ENCODE measurements at places on chromosomes 3 and 15.

DNA sequence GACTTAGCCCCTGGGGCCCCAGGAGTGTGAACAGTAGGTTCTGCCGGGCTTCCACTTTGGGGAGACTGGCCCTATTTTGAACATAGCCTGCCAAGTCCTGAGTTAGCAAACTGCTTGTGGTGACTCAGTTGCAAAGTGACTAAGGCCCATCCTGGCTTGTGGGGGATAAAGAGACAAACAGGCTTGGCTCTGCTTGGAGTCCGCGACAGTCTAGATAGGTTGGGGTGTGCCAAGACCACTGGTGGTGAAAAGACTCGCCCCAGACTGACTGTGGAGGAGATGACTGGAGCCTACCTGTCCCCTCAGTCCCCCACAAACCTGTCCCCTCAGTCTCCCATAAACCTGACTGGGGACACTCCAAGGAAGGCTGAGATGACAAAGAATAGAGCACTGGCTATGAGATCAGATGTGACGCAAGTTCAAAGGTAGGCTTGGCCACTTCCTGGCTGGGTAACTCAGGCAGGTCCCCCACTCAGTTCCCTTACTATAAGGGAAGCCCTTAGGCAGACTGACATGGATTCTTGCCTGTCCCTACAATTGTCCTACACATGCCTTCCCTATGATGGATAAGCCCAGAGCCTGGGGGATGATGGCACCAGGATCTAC lies 4.3 kb downstream of the DNASE1L3 start:
- DNase-seq, result no peak

GRCh38 chr3:56940976-56941375 lies 119.5 kb upstream of the SPATA12 start:
- no peak for DNase-seq

GRCh38 chr15:39752991-39753390 lies 29.6 kb downstream of the FSIP1 start:
- DNase-seq, result no peak

DNA sequence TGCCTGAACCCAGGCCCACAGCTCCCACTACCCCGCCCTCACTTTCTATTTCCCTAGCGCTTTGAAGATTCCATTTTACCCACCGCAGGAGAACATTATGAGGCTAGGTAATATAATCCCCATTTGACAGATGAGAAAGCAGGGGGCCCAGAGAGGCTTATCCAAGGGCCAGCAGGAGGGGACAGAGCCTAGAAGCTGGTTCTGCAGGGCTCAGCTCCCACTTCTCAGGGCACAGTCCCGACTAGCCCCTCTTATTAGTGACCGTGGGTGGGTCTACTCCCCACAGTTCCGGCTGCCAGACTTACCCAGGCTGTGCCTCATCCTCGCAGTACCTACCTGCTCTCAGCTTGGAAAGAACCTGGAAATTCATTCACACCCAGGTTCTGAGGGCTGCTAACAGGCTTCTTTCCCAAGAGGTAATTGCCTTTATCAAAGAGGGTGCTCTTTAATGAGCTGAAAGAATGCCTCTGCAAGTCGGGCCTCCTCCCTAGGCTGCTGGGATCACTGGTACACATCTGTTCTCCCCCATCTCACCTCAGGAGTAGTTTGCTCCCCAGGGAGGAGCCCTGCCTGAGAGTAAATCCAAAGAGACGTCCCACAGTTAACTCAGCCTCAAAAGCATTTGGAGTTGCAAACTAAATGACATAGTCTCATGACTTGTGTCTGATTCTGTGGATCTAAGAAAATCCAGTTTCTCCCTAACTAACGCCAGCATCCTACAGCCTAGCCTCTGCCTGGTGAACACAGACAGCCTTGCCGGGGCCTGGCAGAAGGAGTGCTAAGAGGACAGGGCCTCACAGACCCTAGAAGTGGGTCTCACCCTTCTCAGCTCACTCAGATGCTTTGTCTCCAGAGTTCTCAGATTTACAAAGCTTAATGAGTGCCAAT lies 125.0 kb downstream of the CHSY1 start:
- no peak for DNase-seq

DNA sequence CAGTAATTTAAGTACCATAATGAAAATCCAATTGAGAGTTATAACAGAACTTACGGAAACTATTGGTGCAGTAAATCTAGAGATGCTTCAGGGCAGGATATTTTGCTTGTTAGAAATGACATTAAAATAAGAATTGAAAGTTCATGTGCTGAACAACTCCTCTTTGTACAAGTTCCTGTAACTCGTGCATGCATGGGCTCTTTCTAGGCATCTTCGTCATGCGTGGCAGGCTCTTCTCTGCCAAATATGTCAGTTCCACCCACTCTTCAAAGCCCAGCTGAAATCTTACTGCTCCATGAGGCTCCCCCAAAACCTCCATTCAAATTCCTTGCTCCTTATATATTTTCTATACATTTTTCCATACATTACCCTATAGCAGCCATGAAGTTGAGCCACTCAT lies 48.7 kb downstream of the FBN1 start:
- DNase-seq, result no peak

- DNase-seq, result no peak
Measured at GRCh38 chr3:183870563-183870962, 14.1 kb downstream of the PARL start.

DNA sequence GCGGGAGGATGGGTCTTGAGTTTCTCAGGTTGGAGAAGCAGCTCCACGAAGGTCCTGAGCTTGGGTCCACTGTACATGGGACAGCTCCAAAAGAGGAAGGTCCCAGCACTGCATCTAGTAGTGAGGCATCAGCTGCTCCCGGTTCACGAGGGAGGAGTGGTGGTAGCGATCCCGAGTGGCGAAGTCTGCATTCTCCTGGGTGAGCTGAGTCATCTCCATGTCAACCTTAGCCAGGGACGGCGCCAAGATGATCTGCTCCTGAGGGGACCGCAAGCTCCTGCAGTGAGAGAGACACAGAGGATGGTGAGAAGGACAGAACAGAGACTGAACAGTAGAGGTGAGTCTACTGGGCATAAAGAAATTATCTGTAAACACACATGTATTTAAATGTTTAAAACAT lies 28.0 kb upstream of the HEG1 start:
- DNase-seq, result no peak

DNA sequence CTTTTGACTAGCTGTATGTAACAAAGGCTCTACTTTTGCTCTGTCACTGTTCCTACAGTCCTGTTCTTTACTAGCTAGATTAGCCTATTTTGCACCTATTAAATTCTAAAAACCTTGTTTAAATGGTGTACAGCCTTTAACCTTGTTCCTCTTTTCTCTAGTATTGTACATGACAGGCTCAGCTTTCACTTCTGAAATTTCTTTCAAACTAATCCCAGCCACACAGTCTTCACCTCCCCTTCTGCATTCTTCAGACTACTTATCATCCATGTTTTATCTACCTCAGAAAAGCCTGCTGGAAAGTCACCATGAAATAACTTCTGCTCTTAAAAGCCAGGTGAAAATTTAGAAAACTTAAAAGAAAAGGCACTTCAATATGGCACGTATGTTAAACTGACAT lies 122.4 kb downstream of the NECTIN3 start:
- DNase-seq, result no peak

DNA sequence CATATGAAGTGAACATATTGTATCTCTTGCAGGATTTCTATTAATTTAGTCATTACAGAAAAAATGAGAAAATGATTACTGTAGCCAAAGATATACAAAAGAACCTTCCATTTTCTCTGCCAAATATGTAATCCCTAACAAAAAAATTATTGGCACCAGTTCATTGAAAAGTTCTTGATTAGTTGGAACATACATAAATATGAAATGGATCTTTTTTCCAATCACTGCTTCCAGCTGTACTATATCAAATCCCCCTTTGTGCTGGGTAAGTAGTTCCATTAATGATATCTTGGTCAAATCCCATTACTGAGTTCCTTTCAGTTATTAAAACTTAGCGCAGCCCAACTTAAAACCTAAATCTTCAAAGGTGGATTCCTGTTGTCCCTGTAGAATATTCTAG lies 263.8 kb downstream of the SLC9A9 start:
- no peak for DNase-seq

- no peak for DNase-seq
Measured at GRCh38 chr3:186264608-186265400, 97.2 kb downstream of the DGKG start.

- no peak for DNase-seq
Measured at GRCh38 chr3:12952343-12953200, 111.2 kb upstream of the RPL32 start.

DNA sequence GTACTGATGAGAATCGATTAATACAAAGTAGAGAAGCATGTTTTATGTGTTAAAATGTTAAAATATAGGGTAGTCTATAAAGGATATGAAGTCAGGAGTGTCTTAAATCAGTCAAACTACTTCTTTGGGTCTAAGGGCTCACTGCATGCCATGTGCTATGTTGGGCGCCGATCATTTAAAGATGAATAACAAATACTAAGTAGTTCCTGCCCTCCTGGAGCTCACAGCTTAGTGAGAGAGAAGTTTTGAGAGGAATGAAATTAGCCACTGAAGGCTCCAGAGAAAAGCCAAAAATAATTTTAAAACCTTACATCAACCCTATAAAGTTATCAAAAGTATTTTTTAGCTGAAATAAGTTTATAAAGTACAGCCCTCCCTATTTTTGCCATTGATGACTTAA lies 44.5 kb downstream of the BLM start:
- DNase-seq, result no peak

DNA sequence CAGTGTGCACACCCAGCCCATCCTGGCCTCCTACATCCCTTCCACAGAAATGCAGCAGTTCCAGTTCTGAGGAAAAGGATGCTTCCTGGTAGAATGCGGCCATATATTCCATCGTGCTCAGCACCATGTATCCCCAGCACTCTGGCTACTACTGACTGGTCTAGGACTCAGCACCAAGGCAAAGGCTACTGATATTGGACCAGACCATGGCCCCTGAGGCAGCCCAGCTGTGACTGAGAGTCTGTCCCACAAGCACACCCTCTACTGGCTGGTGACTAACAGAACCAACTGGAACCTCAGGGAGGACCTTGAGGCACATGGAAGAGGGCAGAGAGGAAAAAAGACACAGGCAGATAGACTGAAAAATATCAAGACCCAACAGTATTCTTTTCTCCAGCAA lies 30.0 kb downstream of the TARS3 start:
- no peak for DNase-seq

DNA sequence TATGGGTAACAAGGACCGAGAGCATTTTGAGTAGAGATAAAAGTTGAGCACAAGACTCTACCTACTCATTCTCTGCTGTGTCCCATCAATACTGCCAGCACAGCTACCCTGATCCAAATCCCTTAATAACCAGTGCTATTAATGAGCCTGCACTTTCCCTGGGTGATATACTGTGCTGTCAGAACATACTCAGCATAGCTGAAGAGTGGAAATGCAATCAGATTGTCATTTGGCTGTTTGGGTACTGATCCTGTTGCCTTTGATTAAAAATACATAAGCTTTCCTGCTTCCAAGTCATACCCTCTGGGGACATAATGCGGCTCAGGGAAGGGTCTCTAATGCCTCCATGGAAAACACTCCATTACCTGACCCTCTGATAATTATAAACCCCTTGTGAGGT lies 917.5 kb downstream of the SQOR start:
- no peak for DNase-seq

GRCh38 chr15:66294157-66294931 lies 976 bp downstream of the DIS3L start:
- DNase-seq, result no peak

- DNase-seq, result no peak
Measured at GRCh38 chr3:111975131-111975530, 3.7 kb upstream of the ABHD10 start.

- DNase-seq, result no peak
Measured at GRCh38 chr3:57961828-57962447, 46.3 kb upstream of the FLNB start.

GRCh38 chr3:185090811-185091210 lies 62.0 kb downstream of the C3orf70 start:
- no peak for DNase-seq

DNA sequence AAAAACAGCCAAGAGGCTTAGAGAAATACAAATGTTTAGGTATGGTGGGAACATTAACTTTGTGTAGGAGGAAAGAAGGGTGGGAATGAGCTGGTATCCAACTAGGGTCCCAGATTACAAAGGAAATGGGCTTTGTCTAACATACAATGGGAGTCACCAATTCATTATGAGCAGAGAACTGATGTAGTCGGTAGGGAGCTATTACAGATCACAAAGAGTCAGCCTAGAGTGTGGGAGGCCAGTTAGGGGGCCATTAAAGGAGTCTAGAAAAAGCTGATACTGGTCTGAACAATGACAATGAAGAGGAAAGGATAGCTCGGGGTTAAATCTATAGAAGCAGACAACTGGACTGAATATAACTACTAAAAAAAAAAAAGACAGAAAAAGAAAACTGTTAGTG lies 15.5 kb downstream of the ANO10 start:
- no peak for DNase-seq

GRCh38 chr3:135905058-135905724 lies 60.3 kb upstream of the PPP2R3A start:
- no peak for DNase-seq

DNA sequence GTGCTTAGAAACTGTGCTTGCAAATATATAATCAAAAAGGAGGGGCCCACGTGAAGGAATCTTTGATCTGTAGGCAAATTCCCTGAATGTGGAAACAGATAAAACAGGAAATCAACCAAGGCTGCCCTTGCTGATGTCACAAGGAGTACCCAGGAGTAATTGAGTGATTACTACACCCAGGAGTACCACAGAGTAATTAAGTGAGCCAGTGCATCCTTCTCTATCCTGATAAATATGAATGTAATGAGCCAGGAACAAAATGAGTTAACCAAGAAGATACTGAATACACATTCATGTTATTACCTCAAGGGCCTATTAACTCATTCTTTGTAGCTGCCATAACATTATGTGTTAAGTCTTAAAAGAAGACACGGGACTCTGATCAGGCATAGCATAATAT lies 87.3 kb upstream of the POU1F1 start:
- DNase-seq, result no peak

- DNase-seq, result no peak
Measured at GRCh38 chr3:157063926-157064325, 96.0 kb downstream of the CCNL1 start.

- no peak for DNase-seq
Measured at GRCh38 chr3:186079925-186080324, 29.0 kb downstream of the ETV5 start.

DNA sequence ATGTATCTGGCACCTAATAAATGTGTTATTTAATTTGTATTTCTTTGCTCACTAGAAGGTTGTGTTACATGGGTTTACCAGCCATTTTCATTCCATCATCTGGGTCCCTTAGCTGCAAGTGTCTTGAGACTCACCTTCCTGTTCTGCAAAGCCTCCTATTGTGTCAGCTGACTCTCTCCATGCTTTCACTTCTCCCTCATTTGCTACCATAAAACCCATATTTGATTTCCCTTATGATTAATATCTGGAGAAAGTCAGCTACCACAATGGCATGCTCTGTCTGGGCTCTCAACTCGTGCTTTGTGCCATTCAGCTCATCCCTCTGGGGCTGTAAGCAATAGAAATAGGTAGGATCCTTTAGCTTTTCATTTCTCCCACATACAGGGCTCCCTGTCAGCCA lies 79.5 kb upstream of the EIF1B start:
- DNase-seq, result no peak

GRCh38 chr15:42723068-42723467 lies 13.9 kb downstream of the CDAN1 start:
- DNase-seq, result no peak

- DNase-seq, result peak; percentile 83
Measured at GRCh38 chr3:74443102-74443501, 171.4 kb downstream of the CNTN3 start.

- DNase-seq, result peak; percentile 68
Measured at GRCh38 chr3:48507256-48508061, 3.5 kb upstream of the SHISA5 start.
